AG09309 (cell line): ENCODE measurements at places on chromosomes 6 and 20.

- DNase-seq = no peak
Observed at GRCh38 chr20:53260168-53260567, 288.0 kb downstream of the TSHZ2 start.

- no peak for DNase-seq
Observed at GRCh38 chr6:92362404-92362803, 1057.0 kb downstream of the EPHA7 start.

GRCh38 chr6:130018744-130019325, 454 bp downstream of the L3MBTL3 start:
- DNase-seq = no peak

- no peak for DNase-seq
Observed at GRCh38 chr6:52330470-52330869, 31.5 kb upstream of the PAQR8 start.

GRCh38 chr20:38986663-38987062, 24.5 kb downstream of the DHX35 start:
- DNase-seq = no peak

DNA sequence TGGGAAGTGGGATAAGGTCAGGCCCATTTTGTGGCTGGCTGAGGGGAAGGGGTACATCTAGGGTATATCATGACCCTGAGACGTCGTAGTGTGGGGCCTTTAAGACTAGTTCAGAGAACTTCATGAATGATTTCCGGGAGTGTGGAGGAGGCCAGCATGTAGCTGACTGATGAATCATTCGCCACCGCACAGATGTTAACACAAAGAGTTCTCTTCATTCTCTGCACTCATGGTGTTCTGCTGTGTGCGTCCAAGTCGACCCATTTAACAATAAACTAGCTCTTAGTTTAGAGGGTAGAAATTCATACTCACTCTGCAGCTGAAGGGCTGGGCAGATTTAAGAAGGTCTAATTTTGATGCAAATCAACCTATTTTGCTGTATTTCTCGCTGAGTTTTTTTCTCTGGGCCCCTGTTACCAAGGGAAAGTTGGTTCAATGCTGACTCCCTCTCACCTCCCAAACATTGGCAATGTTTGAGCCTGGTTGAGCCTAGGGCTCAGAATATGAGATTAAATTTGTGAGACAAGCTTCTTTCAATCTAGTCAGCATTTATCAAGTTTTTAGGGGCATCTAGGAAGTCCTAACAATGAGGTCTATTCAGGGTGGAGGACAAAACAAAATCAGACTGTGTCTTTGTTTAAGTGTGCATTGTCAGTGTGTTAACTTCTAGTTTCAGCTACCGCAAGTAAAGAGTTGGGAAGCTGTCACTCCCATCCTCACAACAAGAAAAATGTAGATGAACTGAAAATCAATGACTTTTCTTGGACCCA, 106.8 kb upstream of the CBLN4 start:
- no peak for DNase-seq

- no peak for DNase-seq
Observed at GRCh38 chr6:132187816-132188215, 213.5 kb downstream of the MOXD1 start.

DNA sequence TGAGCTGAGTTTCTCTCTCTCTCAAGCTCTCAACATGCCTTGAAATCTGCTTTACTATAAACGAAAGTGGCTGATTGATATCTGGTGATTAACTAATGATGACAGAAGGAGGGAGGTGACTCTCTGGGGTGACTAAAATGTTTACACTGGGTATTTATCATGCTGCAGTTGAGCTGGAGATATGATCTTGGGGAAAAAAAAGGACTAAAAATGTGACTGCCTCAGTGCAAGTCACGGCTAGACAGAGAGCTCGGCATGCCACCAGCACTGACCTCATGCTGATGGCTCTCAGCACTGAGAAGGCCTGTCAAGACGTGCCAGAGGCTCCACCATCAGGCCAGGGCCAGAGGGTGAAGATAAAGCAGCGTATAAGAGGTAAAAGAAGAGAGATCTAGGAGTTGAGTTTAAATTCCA, 103.1 kb upstream of the SPACA1 start:
- peak; percentile 10 for DNase-seq

DNA sequence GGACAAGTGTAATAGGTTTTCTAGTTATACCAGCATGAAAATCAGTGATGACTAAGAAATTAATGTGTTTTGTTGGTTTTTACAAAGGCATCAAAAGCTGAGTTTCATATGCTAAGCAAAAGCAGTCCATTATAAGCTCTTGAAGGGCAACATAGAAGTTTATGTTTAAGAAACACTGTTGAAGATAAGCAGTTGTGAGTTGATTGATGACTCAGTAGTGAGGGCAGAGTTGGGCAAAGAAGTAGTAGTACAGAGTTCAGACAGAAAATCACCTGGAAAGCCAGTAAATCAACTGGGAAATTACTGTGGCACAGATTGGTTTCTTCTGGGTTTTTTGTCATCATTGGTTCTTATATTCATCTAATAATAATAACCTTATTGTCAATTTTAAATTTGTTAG, 78.0 kb upstream of the SMIM8 start:
- no peak for DNase-seq

GRCh38 chr6:91276315-91276714, 689.4 kb upstream of the MAP3K7 start:
- no peak for DNase-seq

DNA sequence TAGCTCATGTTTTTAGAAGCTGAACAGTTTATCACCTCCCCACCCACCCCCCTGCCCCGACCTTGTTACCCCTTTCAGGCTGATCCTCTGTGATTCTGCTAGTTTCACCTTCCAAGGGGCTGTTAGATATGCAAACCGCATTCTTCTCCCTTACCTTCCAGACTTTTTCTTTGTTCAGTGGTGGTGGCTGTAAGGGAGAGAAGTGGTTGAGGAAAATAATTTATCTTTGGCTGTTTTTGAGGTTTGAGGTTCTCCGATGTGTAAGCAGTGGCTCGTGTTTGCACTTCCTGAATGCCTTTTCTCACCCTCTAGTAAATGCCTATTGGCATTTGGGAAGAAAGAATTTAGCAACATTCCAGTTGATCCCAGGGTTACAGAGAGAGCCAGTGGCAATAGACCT, 69.4 kb upstream of the KCNG1 start:
- no peak for DNase-seq

- DNase-seq = no peak
Observed at GRCh38 chr6:106966671-106967640, 7.6 kb downstream of the CD24 start.
